ENCODE measurements at places on chromosomes 3 and 15.

DNA sequence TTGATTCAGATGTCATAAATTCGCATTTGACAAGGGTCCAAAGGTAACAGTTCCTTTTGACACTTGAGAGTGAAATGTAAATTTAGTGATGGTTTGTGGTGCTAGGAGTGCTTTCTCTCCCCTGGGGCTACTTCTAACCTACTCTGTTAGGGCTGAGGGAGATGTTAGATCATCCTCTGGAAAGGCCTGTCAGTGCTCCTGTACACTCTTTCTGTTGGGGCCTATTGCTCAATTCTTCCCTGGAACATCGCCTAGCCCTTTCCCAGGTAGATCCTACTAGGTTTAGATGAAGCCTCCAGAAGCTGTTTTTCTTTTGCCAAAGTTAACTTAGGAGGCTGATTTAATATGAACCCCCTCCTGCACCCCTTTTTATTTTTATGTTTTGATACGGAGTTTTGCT is 1.4 kb downstream of the PCCB start:
- no peak for DNase-seq

DNA sequence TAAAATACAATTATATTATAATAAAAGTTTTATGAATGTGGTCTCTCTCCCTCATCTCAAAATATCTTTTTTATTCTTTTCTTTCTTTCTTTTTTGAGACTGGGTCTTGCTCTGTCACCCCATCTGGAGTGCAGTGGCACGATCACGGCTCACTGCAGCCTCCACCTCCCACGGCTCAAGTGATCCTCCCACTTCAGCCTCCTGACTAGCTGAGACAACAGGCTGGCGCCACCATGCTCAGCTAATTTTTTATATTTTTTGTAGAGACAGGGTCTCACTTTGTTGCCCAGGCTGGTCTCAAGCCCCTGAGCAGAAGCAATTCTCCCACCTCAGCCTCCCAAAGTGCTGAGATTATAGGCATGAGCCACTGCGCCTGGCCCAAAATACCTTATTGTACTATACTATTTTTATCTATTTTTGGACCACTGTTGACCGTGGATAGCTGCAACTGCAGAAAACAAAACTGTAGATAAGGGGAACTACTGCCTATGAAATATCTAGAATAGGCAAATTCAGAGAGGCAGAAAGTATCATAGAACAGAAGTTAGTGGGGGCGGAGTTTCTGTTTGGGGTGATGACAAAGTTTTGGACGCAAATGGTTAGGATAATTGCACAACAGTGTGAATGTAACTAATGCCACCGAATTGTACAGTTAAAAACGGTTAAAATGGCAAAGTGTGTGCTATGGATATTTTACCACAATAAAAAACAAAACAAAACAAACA is 66.6 kb downstream of the SLC12A8 start:
- DNase-seq: no peak

DNA sequence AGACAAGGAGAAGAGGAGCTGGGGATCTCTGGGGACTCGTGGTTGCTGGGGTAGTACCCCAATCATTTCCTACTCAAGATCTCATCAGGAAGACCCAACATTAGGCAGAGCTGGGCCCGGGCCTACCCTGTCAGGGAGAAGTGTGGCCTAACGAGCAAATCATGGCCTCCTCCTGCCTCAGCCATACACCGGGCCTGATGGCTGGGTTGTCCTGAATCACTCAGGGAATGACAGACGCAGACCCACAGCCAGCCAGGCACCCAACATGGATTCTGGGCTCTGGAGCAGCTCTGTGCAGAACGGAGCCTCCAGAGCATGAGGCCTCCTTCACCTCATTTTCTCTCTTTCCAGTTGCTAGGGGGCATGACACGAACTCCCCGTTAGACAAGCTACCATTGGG is 19.7 kb downstream of the ITGA11 start:
- no peak for DNase-seq

GRCh38 chr15:71777216-71777943 is 33.0 kb upstream of the NR2E3 start:
- DNase-seq: no peak

DNA sequence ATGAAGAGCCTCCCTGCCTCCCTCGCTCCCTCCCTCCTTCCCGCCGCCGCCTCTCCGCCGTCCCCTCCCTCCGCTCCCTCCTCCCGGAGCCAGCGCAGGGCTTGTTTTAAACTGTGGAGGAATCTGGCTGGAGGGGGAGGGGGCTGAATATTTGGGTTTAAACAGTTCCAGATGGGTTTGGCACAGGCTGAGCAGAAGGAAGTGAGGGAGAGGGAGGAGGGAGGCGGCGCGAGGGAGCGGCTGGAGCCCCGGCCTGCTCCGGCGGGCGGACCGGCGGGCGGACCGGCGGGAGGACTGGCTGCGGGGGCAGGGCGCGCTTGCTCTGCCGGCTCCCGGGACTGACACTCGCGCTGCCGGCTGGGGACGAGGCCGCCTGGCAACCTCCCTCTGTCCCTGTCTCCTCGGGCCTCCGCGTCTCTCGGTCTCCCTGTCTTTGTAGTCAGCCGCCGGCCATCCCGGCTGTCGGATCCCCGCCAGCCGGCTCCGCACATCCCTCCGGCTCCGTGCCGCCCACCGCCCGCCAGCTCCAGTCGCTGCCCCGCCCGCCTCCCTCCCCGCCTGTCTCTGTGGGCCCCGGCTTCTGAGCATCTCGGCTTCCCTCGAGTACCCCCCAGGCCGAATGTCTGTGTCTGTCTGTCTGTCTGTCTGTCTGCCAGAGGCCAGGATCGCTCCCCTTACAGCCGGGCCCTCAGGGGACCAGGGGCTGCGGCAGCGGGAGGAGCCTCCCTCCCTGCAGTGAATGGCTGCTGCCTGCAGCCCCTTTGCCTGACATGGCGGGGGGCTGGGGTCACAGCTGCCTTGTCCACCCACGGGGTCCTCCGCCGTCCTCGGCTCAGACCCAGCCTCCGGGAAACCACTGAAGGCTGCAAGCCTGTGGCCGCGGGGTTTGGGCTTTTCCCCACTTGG is 7.6 kb downstream of the EPHB3 start:
- DNase-seq: peak; percentile 90

DNA sequence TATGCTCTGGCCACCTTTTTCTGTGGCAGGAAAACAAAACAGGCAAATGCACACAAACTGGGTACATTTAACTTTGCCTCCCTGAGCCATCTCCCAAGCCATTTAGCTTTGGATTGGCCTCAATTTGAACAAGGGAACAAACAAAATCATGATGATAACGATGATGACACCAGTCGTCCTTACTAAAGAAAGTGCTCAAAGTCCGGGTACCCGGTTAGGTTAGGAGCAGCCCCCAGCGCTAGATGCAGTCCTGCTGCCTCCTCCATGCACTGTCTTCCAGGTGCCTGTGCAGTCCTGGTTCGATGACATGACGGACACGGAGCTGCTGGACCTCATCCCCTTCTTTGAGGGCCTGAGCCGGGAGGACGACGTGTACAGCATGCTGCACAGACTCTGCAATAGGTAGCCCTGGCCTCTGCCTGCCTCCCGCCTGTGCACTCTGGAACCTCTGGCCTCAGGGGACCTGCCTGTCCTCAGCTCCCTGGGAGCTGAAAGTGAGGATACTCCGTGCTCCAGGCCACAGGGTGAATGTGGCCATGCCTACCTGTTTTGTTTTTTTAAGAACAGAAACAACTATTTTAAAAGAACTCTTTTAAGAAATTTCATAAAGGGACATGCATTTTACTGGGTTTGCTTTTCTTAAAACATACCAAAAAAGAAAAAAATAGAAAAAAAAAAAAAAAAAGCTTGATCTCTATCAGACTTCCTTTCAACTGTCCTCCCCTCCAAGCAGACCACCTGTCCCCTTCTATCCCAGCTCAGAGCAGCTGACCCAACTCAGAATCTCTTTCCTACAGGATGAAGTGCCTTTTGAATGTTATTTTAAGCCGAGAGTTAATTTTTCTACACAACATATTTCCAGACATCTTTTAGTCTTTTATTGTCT is 9.9 kb upstream of the VILL start:
- DNase-seq: no peak

DNA sequence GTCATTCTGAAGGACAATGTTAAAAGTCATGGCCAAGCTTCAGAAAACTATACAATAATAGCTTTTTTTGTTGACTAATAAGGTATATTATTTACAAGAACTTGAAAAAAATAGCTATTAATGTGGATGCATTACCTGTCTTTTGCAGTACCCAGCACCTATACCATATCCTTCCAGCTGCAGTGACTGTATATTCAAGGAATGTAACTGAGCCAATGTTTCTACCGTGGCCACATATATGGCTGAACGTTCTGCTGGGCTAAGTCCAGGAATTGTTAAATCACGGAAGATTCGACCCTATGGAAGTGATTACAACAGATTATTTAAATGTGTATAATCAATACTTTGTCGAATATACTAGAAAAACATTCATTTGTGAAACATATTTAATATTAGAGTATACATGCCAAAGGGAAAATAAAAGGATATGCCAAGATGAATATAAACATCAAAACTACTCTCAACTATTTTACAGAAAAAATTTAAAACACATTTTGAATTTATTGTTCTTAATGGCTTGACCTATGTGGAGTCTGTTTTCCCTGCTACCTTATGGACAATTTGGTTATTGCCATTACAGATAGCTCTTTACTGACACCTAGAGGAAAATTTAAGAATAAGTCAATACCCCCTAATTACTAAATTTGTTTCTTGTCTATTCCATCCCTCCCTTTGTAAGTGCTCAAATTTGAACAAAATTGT is 17.6 kb downstream of the ACAD11 start:
- DNase-seq: no peak

GRCh38 chr3:194462936-194463335 is 23.9 kb downstream of the ATP13A3 start:
- DNase-seq: no peak

DNA sequence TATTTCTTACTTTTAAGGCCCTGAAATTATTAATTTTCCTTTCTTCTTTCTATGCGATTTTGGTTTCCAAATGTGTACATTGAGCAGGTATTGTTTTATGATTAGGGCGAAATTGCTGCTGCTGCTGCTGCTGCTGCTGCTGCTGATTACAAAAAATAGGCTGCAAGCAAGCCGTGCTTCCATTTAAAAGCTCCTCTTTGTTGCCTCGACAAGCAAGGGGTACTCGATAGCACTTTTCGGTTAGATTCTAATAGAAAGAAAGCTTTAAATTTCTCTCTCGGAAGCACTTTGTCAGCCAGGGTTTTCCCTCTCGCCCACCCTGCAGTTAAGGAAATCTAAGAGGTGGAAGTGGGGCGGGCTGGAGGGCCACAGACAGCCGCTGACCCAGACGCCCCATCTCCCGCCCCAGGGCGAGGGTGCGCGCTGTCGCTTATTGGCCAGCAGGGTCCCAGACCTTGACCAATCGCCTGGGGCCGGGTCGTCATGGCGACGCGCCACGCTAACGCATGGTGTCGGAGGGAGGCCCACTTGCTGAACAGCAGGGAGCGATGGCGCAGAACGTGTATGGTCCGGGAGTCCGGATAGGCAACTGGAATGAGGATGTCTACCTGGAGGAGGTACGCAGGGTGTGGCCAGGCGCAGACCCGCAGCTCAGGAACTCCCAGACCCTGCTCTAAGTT is at the start of gene CFAP161:
TSS of gene CFAP161 (plus strand) at position 489 of the 680 bp plus-strand sequence. CDS start at position 549, 60 bp downstream.
- peak; percentile 73 for DNase-seq

DNA sequence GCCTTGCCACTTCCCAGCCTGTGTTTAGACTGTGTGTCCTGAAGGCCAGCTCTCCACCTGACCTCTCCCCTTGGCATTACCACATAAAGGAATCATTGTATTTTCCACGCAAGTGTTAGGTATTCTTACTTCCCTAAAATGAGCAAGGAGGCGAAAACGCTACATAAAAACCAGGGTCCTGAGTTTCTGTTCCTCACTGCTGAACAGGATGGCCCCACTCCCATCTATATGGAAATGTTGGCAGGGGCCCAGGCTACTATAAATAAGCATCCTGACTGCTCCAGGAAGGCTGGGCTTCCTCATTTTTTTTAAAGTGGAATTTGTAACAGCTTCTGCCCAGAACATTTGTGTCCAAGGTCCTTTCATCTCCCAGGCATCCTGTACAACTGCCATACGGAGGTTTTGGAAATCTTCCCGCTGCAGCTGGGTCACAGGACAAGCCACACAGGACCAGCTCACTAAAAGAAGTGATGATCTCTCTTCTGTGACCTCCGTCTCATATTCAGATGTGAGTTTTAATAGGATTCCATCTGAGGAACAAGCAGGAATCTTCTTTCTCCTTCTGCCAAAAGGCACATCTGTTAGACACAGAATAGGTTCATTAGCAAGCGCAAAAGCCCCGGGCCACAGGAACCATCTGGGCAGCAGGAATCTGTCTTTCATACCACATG is 56.4 kb upstream of the LIMD1 start:
- peak; percentile 42 for DNase-seq

DNA sequence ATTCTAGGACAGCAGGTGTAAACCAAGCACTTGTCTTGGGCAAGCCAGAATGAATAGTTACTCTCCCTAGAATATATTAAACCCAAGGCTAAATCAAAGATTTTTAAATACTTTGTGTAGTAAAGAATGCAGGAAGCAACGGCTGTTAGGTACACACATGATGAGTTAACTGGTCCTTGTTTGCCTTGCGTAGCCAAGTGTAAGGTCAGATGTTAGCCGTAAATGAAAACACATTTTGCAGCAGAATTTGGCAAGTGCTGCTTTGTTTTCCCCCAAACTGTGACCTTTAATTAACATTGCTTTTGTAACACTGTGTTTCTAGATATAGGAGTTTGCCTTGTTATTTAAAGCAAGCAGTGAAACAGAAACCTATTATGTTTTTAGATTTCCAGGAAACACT is 368.7 kb downstream of the IL5RA start:
- DNase-seq: no peak

DNA sequence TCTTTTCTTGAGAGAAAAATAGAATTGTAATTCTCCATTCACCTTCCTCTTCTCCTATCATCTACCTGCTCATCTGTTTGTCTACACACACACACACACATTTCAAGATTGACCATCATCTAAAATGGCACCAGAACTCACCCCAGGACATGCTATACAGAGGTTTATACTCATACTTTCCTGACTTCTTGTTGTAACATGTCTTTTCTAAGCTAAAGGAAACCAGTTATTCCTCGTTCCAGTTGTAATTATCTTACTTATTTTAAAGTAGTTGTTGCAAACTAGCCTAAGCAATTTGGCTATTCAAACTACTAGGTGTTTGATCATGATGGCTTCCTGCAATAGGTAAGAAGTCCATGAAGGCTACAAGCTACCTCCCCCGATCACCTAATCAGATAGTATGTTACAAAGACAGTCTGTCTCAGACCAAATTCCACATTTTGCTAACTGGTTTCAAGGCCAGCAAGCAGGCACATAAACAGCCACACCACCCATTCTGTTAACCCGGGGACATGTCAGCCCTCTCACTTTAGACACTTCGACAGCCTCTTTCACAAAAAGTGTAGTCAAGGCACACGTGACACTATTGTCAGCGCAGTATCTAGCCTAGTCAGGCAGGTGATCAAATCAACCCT is 189.7 kb downstream of the SHQ1 start:
- no peak for DNase-seq

Data from heart right ventricle (tissue), 16 donors.